ENCODE measurements at places on chromosomes 4 and X.

GRCh38 chrX:116267511-116268040 lies 97.0 kb downstream of the AGTR2 start:
- H3K27ac ChIP-seq, result no peak overlapping the region
- DNase-seq, result no peak
- H3K27me3 ChIP-seq, result no peaks in the 10 kb centered on the region
- no peaks in the 10 kb centered on the region for H3K4me1 ChIP-seq
- H3K36me3 ChIP-seq, result no peaks in the 10 kb centered on the region
- H3K4me3 ChIP-seq, result no peak overlapping the region

- no peaks in the 10 kb centered on the region for H3K27me3 ChIP-seq
- H3K36me3 ChIP-seq, result no peaks in the 10 kb centered on the region
- H3K4me3 ChIP-seq, result no peak overlapping the region
- no peak for DNase-seq
- H3K4me1 ChIP-seq, result peaks cover 2% of the 10 kb centered on the region
These were observed 38.4 kb downstream of the METAP1 start for GRCh38 chr4:99033956-99034355.

GRCh38 chrX:12237131-12237530 lies 98.9 kb downstream of the FRMPD4 start:
- no peaks in the 10 kb centered on the region for H3K27me3 ChIP-seq
- H3K36me3 ChIP-seq, result no peaks in the 10 kb centered on the region
- H3K27ac ChIP-seq, result no peak overlapping the region

DNA sequence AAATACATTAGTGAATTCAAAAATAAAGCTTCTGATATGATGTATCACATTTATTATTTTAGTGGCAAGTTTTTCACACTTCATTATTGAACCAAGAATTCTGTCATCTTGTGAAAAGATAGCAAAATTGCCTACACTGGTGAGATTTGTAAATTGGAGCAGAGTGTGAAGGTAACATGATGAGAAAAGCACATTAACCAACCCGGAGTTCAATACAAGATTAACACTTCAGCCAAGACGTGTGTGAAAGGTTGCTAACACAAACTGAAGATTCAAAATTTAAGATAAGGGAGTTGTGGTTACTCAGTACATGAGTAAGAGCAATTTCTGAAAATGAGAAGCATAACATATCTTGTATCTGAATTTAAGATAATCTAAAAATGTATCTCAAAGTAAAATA lies 346.7 kb downstream of the PDHA2 start:
- no peak overlapping the region for H3K4me3 ChIP-seq
- no peak for DNase-seq
- H3K4me1 ChIP-seq, result no peaks in the 10 kb centered on the region
- no peak overlapping the region for H3K27ac ChIP-seq

DNA sequence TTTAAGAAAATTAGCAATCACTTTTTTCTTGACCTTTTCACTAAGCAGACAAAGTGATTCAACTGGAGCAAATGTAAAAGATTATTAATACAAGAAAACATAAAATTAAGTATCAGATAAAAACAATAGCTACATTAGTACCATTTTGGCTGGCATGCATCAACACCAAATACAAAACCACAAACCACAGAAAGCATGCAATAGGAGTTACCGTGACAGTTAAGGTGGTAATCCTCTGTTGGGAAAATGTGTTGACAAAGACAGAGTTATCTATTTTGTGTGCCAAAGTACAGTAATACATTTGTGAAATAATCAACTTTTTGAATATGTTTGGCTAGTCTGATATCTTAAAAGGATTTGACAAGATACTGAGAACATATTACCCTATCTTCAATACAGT lies 89.8 kb upstream of the ETNPPL start:
- no peaks in the 10 kb centered on the region for H3K36me3 ChIP-seq
- no peak overlapping the region for H3K4me3 ChIP-seq
- no peaks in the 10 kb centered on the region for H3K27me3 ChIP-seq
- H3K4me1 ChIP-seq, result peaks cover 4% of the 10 kb centered on the region
- DNase-seq, result no peak

DNA sequence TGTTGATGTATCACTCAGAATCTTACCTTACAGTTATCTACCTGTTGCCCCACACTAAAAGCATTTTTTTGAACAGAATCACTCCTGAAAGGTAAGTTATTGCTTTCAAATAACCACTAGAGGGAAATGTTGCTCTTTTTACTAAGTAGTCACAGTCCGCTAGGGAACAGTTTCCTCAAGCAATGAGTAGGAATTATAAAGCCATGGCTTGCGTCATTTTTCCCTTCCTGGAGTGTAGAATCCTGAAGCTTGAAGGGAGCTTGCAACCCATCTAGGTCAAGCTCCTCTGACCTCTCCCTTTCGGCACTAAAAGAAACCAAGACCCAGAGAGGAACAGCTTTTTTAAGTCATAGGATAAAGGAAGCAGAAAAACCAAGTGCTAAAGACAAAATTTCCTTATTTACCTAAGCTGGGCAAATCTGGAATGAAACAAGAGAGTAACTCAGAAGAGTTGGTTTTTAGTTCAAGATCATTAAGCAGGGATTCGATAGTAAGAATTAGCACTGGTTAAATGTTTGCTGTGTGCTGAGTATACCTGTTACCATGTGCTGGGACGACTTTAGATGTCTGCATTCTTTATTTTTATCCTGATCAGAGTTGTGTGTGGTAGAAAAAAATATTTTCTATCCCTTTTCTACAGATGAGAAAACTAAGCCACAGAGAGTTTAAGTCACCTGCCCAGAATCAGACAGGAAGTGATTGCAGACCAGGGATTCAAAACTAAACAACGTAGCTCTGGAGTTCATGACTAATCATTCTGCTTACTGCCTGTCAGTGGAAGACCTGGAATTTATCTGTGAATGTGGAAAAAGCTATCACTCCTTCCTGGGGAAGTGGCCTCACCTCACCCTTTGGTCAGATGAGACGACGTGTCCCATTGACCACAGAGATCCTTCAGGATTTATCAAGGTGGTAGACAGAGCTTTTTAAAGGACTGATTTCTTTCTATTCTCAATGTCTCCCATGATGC lies 631.5 kb downstream of the RAB28 start:
- H3K4me1 ChIP-seq, result no peaks in the 10 kb centered on the region
- no peaks in the 10 kb centered on the region for H3K27me3 ChIP-seq
- H3K4me3 ChIP-seq, result no peak overlapping the region
- DNase-seq, result no peak

DNA sequence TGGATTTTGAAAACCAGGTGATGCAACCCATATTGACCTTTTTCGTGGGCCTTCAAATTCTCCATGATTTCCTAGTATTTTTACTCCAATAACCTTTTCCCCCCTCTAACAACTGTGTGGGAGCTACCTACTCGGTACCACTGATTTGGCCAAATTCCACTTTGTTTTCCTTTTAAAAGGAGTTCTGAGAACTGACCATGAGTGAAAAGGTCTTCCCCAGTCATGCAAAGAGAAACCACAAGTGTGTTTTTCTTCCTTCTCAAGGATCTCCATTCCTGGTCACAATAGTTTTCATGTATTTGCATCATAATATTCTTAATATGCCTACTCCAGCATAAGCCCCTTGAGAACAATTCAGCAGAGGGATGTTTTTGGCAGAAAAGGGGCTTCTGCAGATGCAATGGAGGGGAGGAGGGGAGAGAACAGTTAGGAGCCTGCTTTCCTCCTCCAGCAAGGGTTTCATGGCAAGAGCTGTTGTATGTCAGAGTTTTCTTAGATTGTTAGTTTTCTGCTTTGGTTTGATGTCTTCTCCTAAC lies 195.3 kb upstream of the ANXA3 start:
- H3K27me3 ChIP-seq, result no peaks in the 10 kb centered on the region
- H3K27ac ChIP-seq, result no peak overlapping the region
- H3K4me1 ChIP-seq, result no peaks in the 10 kb centered on the region
- H3K36me3 ChIP-seq, result no peaks in the 10 kb centered on the region
- H3K4me3 ChIP-seq, result no peak overlapping the region
- no peak for DNase-seq

- DNase-seq, result peak; percentile 23
- H3K27me3 ChIP-seq, result no peaks in the 10 kb centered on the region
- no peaks in the 10 kb centered on the region for H3K4me1 ChIP-seq
- H3K27ac ChIP-seq, result no peak overlapping the region
These were observed 129.7 kb downstream of the PLS3 start for GRCh38 chrX:115690511-115691216.

GRCh38 chrX:120664081-120664480 lies 34.2 kb upstream of the C1GALT1C1 start:
- H3K36me3 ChIP-seq, result no peaks in the 10 kb centered on the region
- no peak overlapping the region for H3K27ac ChIP-seq

GRCh38 chr4:175946472-175947116 lies 119.0 kb upstream of the WDR17 start:
- no peaks in the 10 kb centered on the region for H3K36me3 ChIP-seq
- H3K27me3 ChIP-seq, result peaks cover 3% of the 10 kb centered on the region
- H3K4me3 ChIP-seq, result no peak overlapping the region
- no peak overlapping the region for H3K27ac ChIP-seq
- no peaks in the 10 kb centered on the region for H3K4me1 ChIP-seq

GRCh38 chr4:84394386-84394785 lies 104.7 kb downstream of the NKX6-1 start:
- no peak overlapping the region for H3K27ac ChIP-seq
- DNase-seq, result no peak
- H3K4me1 ChIP-seq, result no peaks in the 10 kb centered on the region
- no peak overlapping the region for H3K4me3 ChIP-seq

DNA sequence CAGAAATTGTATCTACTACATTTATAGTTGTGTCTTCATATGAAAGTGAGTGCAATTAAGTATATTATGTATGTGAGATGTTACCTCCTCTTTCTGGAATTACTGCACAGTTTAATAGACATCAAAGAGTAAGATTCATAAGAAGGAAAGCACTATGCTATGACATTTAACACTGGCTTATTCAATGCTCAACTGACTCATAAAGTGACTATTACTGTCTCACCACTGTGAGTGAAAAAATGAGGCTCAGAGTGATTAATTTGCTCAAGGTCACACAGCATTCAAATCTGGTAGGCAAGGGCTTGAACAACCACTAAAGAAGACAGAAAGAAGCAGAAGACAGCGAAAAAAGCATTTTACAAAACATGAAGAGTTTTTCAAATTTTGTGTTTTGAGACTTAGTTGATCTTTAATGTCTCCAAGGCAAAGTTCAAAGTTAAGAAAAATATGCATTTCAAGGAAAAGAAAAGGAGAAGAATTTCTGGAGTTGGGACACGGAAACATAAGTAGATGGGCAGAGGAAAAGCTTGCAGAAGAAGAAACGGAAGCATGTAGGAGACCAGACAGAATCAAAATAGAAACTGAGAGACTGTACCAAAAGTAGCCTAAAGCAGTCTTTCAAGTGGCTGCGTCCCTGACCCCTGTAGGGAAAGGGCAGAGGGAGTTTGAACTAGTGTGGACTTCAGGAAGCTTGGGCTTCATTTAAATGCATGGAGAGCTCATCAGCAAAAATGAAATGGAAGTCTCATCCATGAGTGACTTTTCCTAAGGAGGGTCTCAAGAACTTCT lies 66.3 kb downstream of the KCNIP4 start:
- no peak overlapping the region for H3K4me3 ChIP-seq
- H3K27ac ChIP-seq, result no peak overlapping the region
- H3K36me3 ChIP-seq, result no peaks in the 10 kb centered on the region
- no peaks in the 10 kb centered on the region for H3K4me1 ChIP-seq
- DNase-seq, result no peak

GRCh38 chr4:169013396-169013795 lies 3.3 kb upstream of the CBR4 start:
- no peaks in the 10 kb centered on the region for H3K27me3 ChIP-seq
- no peak for DNase-seq
- no peak overlapping the region for H3K27ac ChIP-seq
- no peaks in the 10 kb centered on the region for H3K36me3 ChIP-seq

GRCh38 chr4:102569200-102569599 lies 68.0 kb downstream of the NFKB1 start:
- no peaks in the 10 kb centered on the region for H3K27me3 ChIP-seq
- no peak for DNase-seq
- peaks cover 32% of the 10 kb centered on the region for H3K36me3 ChIP-seq
- peaks cover 6% of the 10 kb centered on the region for H3K4me1 ChIP-seq

- H3K4me1 ChIP-seq, result peaks cover 7% of the 10 kb centered on the region
- H3K27ac ChIP-seq, result peak overlapping the region; percentile 93
- no peaks in the 10 kb centered on the region for H3K27me3 ChIP-seq
- peak; percentile 32 for DNase-seq
These were observed 961 bp upstream of the NOCT start for GRCh38 chr4:139014371-139015268.

DNA sequence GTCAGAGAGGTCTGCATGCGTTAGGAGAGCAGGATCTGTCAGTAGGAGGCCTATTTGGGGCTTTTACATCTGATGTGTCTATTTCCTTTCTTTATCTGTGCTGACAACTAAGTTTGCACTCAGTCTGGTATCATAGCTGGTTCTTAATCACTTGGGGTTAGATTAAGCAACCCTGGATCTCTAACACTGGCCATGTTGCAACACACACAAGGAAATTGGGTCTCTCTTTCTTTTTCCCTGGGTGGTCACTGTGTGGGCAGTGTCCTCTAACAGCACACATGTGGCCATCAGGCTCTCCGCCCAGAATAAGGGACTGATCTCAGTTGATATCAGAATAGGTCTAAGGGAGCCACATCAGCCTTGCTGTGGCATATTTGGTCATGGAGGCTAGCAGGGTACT lies 38.9 kb downstream of the IGFBP7 start:
- no peaks in the 10 kb centered on the region for H3K36me3 ChIP-seq
- no peaks in the 10 kb centered on the region for H3K27me3 ChIP-seq
- no peak overlapping the region for H3K27ac ChIP-seq

- DNase-seq, result no peak
- H3K27ac ChIP-seq, result no peak overlapping the region
- H3K4me3 ChIP-seq, result no peak overlapping the region
These were observed 32.7 kb downstream of the BST1 start for GRCh38 chr4:15735536-15735935.

DNA sequence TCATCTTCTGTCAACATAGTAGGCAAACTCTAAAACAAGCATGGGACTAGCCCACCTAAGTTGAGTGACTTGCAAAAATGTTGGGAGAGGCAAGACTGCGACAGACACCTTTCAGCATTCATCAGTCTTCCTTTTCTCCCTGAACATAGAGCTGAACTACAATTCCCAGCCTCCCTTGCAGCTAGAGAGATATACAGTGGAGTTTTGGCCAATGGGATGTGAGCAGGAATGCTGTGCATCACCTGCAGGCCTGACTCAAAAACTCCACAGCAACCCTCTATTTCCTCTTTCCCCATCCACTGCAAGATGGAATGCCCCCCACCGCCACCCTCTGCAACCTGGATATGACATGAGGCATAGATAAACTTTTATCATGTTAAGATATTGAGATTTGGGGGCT lies 66.5 kb downstream of the PDHA1 start:
- no peak for DNase-seq
- no peaks in the 10 kb centered on the region for H3K27me3 ChIP-seq
- no peak overlapping the region for H3K4me3 ChIP-seq
- H3K4me1 ChIP-seq, result no peaks in the 10 kb centered on the region
- H3K27ac ChIP-seq, result no peak overlapping the region
- no peaks in the 10 kb centered on the region for H3K36me3 ChIP-seq

- no peak overlapping the region for H3K27ac ChIP-seq
- H3K4me1 ChIP-seq, result peaks cover 3% of the 10 kb centered on the region
- H3K36me3 ChIP-seq, result no peaks in the 10 kb centered on the region
These were observed 6.1 kb downstream of the FGF2 start for GRCh38 chr4:122832732-122833131.

GRCh38 chrX:133538148-133538547 lies 122.9 kb upstream of the GPC4 start:
- no peak for DNase-seq
- H3K27ac ChIP-seq, result no peak overlapping the region
- H3K27me3 ChIP-seq, result no peaks in the 10 kb centered on the region
- no peak overlapping the region for H3K4me3 ChIP-seq

GRCh38 chr4:182644683-182645050 lies 272.5 kb downstream of the DCTD start:
- DNase-seq, result no peak
- no peak overlapping the region for H3K4me3 ChIP-seq
- no peaks in the 10 kb centered on the region for H3K36me3 ChIP-seq
